HT1080 (cell line): ENCODE measurements at places on chromosomes 5 and 9. TPM values are rescaled to one million over a fixed set of nuclear protein-coding genes. Genes with fewer than 3 reads are reported as not detected.

C1QTNF2 gene
- total RNA-seq = 0.33 and 0.55 TPM in 2 replicates

BTNL9 gene
- 0.18 and 1.3 TPM in 2 replicates for total RNA-seq

BNC2 gene
- 7.4 and 13.5 TPM in 2 replicates for total RNA-seq

FOXD4L4 gene
- 0.14 and 0.70 TPM in 2 replicates for total RNA-seq

SMIM27 gene
- total RNA-seq = 9.2 and 12.1 TPM in 2 replicates

C5orf34 gene
- 16.2 and 20.1 TPM in 2 replicates for total RNA-seq

SRD5A1 gene
- total RNA-seq = 20.2 and 43.6 TPM in 2 replicates

RGS7BP gene
- not detected in 2 replicates for total RNA-seq

PDCD1LG2 gene
- total RNA-seq = 4.0 and 4.5 TPM in 2 replicates

PCDHA1 gene
- total RNA-seq = 0.03 and 0.23 TPM in 2 replicates

GRCh38 chr5:150209099-150209635 lies 19.3 kb downstream of the SLC6A7 start:
- peak; percentile 81 for DNase-seq

- DNase-seq = no peak
Observed at GRCh38 chr9:127162046-127162863, 39.8 kb upstream of the ANGPTL2 start.

DNA sequence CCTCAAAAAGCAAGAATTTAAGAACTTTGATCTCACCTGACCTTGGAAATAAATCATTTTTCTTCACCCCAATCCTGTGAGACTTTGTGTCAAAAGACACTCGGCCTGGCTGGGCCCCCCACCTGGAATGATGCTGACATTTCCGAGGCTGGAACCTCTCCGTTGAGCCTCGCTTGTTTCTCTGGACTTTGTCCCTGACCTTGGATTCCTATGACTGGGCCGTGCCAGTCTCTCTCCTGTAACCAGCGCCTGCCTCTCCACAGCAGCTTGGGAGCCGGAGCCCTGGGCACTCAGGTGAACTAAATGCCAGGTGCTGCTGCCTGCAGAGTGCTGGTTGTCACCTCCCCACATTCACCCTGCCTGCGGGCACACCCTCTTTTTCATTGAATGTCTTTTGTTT lies 62.7 kb downstream of the RETREG1 start:
- DNase-seq = no peak

DNA sequence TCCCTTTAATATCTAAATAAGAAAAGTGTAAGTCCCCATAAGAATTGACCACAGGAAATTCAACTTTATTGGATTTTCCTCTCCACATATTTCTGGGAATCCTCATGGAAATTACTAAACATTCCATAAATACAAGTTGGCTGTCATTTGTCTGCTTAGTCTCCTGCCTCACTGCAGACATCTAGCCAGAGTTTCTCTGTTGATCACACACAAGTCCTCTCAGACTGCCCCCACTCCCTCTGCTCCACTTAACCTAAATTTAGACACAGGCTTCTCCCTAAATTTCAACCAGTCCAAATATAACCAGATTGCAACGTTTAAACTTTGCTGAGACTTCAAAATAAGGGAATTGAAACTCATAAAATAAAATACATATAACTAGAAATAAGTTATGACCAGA lies 982.1 kb downstream of the DTWD2 start:
- DNase-seq = no peak

DNA sequence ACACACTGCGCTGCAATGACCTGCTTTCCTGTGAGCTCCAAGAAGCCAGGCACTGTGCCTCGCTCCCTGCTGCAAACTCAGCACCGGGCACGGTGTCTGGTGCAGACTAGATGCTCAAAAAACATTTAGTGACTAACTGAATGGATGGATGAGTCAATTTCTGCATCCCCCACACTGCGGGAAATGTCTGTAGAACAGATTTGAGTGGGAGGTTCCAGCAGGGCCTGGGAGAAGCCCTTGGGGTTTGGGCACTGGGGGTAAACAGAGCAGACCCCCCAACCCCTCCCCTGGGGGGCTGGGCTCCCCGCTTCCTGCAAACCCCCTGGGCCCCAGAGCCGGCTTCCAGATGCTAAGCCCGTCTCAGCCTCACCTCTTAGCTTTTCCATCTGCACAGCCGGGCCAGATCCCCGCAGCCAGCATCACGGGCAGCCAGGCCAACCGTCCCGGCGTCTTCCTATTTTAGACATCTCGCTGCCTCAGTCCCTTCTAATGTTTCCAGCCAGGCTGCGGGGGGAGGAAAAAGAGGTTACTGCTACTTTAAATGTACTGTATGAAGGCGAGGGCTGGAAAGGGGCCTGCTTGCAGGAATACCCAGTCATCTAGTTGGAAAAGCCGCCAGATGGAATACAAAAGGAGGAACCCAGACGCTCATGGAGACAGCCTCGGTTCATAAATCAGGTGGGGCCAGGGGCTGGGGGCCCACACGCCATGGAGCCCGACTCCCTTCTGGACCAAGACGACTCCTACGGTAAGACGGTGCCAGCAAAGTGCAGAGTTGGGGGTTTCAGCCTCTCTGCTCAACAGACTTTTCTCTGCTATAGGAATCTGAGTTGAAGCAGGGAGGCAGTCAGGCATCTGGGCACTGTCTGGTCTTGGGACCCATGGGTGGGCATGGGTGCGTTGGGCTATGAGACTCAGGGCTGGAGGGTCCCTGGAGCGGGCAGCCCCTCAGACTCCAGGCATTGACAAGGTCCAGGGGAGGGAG lies 67.1 kb upstream of the GGTA1 start:
- peak; percentile 71 for DNase-seq

DNA sequence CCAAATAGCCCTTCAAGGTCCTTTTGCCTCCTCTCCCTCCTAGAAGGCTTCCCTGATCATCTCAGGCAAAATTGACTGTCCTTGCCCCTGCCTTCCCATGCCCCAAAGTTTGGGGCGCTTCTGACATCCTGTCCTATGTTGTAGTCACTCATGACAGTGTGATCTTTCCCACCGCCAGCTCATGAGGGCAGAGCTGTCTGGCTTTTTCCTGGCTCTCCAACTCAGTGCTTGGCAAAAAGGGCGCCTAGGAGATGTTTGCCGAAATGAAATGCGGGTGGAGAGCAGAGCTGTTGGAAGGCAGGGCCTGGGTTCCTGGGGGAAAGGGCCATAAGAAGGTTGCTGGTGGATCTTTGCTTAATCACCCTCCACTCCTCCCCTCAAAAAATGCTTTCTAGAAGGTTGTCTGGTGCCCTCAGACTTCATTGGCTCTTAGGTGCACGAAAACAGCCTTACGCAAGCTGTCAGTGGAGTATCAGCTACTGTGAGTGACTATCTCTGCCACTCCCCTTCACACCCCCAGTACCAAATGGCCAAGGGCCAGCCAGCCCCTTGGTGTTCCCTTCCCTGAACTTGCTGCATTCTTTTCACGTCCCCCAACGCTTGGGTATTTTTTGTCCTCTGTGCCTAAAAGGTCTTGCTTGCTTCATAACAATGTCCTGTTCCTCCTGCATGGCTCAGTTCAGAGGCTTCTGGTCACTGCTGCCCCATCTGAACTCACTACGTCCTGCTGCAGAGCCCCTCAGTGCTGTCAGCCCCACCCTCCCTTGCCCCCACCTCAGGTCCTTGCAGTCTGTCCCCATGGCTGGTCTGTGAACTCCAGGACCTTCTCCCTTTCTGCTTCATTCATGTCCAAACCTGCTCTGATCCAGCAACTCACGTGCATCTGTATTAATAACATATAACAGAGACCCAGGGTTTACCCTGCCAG lies 2.6 kb upstream of the SLC25A51 start:
- no peak for DNase-seq

DNA sequence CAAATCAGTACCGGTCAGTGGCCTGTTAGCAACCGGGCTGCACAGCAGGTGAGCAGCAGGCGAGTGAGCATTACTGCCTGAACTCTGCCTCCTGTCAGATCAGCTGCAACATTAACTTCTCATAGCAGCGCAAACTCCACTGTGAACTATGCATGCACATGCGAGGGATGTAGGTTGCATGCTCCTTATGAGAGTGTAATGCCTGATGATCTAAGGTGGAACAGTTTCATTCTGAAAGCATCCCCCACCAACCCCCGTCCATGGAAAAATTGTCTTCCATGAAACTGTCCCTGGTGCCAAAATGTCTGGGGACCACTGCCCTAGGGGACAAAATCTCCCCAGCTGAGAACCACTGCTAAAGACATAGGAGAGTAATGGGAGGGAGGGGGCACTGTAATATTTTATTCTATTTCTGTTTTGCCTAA lies 51.1 kb downstream of the P4HA2 start:
- DNase-seq = no peak

DNA sequence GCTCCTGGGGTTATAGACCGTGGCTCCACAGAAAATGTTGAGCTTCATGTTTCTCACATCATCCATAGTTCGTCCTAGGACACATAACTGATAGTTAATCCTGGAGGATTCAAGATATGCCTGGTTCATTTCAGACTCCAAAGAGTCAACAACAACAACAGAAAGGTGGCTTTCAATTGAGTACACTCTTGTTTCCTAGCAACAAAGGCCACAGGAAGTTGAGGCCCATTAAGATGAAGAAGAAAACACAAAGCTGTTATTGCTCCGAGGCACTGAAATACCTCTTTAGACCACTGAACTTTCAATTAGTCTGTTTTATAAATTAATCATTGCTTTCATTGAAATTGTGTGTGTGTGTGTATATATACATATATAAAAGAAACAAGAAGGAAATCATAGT lies 154.5 kb downstream of the YIPF5 start:
- DNase-seq = no peak

DNA sequence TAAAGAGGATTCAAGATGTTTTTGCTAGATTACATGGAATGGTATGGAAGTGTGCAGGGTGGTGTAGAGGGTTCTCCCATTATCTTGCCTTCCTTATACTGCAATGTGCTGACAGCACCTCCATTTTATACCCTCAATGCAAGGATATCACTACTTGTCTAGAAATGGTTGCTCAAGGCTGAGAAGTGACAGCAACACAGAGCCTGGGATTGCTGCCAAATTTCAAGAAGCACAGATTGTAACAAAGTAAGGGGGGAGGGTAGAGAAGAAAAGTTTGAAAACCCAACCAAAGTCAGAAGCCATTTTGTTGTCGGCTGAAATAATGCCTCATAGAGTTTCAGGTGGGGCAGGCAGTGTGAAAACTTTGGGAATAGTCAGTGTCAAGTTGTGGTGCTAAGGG lies 29.8 kb downstream of the PCDHAC2 start:
- no peak for DNase-seq

DNA sequence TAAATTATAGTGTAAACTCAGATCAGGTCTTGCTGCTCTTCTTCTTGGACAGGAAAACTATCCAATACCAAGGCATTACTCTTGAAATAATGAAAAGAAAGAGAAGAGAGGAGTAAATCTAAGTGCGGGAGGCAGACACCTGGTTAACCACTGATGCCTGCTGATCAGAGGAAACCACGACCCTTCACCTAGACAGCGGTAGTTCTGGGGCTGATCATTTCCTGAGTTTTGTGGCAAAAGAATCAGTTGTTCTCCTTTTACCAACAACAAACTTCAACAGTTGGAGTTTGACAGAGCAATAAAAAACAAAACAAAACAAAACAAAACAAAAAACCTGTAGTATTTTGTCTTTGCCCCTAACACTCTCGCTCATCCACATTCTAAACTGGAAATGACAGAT lies 3.0 kb downstream of the RLN1 start:
- DNase-seq = no peak

- no peak for DNase-seq
Observed at GRCh38 chr9:91036356-91036755, 234.7 kb downstream of the SYK start.

DNA sequence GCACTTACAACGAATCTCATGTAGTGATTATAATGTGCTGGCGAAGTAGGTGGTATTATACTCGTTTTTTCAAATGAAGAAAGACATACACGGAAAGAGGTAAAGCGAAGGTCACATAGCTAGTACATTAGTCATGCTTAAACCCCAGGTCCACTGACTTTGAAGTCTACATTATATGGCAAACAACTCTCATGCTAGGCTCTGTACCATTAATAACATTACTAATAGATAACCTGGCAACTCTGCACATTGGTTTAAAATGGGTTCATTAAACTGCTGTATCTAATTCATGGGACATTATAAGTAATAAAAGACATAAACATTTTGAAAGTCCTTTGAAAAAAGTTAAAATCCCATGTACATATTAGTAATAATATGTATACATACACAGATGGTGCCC lies 21.2 kb downstream of the FYB1 start:
- peak; percentile 20 for DNase-seq

GRCh38 chr9:126509718-126510117 lies 104.0 kb upstream of the LMX1B start:
- no peak for DNase-seq

DNA sequence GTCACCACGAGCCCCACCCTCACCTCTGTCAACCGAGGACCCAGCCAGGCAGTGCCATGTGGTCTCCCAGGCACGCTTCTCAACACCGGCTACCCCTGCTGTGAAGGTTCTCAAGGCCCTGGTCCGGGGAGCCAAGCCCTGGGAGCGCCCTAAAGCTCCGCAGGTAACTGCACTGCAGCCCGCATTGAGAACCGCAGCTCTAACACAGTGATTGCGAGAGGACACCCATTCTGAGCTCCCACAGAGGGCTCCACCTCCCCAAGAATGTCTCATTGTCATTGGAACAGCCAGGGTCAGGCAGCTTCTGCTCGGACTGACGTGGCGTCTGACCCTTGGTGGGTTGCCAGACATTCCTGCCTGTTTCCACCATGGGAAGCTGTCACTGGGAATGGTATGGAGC lies 88.3 kb downstream of the ANKRD33B start:
- DNase-seq = no peak
